ENCODE measurements at places on chromosomes 4 and X.

- DNase-seq: no peak
These were observed 179.4 kb downstream of the QDPR start for GRCh38 chr4:17332478-17332877.

DNA sequence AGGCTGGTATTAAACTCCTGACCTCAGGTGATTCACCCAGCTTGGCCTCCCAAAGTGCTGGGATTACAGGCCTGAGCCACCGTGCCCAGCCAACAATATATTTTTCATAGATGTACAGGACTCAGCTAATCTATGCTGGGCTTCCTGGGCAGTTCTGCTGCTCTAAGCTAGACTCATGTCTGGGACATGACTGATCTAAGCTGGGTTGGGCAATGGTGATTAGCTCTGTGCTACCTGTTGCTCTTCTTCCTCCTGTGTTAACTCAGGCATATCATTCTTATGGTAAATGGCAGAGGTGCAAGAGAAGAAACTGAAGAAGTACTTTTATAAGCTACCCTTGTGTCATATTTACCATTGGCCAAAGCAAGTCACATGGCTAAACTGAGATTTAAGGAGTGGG is 11.4 kb upstream of the SUPT20HL2 start:
- DNase-seq: no peak

DNA sequence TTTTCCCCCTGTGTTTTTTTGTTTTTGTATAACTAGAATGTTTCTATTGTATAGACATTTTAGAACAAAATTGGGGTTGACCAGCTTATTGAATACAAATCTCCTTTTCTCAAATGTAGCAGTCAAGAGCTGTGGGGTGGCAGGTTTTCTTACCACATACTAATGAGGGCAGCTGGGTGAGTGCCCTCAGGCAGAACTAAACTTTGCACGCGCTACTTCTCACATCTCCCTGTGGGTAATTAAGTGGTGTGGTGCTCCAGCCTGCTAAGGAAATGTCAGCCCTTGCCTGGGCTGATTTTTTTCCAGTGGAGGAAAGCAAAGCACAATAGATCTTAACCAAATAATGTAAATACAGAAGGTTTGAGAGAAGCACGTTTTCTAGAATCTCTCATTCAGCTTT is 717.6 kb upstream of the TENM3 start:
- no peak for DNase-seq

DNA sequence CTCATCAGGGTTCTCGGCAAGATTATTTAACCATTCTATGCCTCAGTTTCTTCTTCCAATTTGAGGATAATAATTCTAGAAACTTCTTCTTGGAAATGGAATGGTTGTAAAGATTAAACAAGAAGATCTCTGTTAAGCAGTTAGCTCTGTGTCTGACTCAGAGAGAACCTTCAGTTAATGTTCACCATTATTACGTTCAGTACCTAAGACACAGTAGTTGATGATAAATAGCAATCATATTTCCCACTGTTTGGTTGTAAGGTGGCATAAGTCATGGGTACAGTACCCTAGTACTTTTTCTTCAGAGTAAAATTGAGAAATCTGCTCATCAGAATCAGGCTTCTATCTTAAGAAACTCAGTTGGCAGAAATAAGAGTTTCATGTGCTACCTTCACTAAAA is 366.5 kb upstream of the BOD1L1 start:
- no peak for DNase-seq

DNA sequence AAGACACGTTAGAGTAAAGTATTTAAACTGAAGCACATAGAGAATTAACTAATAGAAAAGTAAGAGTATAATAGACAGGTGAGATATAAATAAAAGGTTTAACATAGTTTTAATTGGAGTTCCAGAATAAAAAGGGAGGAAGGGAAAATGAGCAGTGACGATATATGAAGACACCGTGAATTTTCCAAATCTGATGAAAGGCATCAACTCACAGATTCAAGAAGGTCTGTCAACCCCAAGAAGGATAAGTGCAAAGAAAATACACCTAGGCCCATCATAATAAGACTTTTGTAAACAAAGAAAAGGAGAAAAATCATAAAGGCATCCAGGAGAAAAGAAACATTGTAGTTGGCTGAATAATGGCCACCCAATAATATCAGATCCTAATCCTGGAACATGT is 43.9 kb upstream of the RAP2C start:
- DNase-seq: no peak

DNA sequence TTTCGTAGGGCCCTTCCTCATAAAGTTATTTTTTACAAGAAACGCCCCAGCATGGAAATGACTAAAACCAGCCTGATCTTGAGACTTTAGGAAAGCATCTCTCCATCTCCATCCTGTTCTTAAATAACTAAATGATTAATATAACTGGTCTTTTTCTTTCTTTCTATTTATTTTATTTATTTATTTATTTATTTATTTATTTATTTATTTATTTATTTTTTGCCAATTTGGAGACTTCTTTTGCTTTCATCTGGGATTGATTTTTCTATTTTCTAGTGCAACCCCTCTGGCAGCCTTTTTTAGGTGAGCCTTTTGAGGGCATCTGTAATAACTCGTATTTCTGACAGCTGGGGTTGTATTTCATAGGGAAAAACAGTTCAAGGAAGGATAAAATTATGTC is 1.2 kb upstream of the KLHL34 start:
- DNase-seq: no peak

DNA sequence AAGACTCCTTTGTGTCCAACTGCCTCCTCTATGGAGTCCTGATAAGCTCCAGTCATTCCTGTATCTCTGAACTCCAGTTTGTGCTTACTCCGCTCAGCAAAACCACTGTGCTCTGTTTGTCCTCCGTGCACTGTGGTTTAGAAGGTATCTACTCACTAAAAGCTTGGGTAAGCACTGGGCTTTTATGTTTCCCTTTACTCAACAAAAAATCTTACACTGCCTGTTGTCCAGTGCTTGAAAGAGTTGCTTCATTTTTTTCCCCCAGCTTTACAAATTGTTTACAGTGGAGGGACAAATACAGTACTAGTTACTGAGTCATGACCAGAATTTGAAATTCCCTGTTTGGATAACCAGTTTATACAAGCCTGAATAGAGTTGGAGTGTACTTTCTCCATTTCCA is 545.3 kb upstream of the FAT1 start:
- DNase-seq: no peak

DNA sequence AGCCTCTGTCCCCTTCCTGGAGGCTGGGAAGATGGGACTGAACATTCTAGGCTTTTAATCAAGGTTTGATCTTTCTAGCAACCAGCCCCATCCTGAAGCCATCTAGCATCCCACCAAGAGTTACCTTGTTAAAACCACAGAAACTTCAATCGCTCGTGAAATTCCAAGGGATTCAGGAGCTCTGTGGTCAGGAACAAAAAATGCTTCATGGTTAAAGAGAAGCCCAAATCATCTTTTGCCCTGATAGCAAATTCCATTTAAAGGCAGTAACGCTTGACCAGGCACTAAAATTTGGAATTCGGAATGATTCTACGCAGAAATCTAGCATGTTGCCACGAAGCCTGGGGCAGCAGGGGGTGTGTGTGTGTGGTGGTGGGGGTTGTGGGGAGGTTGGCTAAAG is 47.8 kb downstream of the CASP6 start:
- DNase-seq: no peak

DNA sequence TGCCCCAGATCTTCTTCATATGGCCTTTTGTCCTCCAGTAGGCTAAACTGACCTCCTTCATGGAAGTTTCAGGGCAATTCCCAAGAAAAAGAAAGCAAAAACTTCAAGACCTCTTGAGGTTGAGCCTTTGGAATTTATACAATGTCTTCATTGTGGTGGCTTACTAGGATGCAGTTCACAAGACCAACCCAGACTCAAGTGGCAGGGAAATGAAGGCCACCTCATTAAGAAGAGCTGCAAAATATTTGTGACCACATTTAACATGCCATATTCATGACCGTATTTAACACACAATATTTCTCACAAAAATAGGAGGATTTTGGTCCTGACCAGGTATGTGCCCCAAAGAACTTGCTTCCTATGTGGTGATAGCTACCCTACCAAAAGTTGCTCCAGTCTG is 605.5 kb upstream of the PITX2 start:
- no peak for DNase-seq

GRCh38 chr4:176340871-176341685 is 21.3 kb downstream of the SPCS3 start:
- DNase-seq: peak; percentile 27

- peak; percentile 45 for DNase-seq
These were observed 7.0 kb upstream of the TRPC5OS start for GRCh38 chrX:111868726-111869638.

DNA sequence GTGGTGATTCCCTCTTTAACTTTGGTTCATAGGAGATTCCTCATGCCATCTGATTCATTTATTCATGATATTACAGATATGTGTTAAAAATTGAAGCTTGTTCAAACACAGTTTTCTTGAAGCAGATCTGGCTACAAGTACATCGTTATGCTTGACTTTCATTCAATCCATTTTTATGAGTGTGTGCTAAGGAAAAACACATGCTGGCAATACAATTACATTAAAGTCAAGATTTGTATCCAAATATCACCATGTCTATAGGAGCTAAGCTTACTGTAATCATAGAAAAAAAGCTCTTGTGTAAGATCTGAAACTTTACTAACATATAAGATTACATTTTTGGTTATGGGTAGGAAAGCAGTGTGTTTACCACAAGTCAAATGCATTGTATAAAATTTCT is 151.8 kb upstream of the FAT1 start:
- DNase-seq: no peak

GRCh38 chrX:47530049-47530448 is 31.0 kb upstream of the ARAF start:
- no peak for DNase-seq

DNA sequence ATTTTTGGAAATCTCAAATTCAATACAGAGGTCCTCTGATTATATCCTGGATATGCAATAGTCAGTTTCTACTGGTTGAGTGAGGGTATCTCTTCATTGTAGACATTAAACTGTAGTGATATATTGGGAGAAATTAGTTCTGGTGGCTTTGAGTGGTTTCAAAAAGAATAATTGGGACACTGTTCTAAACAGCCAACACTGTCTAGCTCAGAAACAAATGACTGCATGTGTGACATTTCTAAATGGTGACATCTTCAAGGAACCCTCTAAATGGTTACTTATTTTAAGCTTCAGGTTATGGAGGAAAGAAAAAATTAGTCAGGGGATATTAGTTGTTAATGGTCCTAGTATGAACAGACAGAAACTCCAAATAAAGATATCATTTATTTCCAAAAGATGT is 186.2 kb downstream of the LARP7 start:
- DNase-seq: no peak

- no peak for DNase-seq
These were observed 39.6 kb downstream of the RUFY3 start for GRCh38 chr4:70761276-70761816.

- no peak for DNase-seq
These were observed 40.1 kb downstream of the WFS1 start for GRCh38 chr4:6309777-6310176.

GRCh38 chrX:79270401-79270800 is 96.7 kb downstream of the ITM2A start:
- DNase-seq: no peak

DNA sequence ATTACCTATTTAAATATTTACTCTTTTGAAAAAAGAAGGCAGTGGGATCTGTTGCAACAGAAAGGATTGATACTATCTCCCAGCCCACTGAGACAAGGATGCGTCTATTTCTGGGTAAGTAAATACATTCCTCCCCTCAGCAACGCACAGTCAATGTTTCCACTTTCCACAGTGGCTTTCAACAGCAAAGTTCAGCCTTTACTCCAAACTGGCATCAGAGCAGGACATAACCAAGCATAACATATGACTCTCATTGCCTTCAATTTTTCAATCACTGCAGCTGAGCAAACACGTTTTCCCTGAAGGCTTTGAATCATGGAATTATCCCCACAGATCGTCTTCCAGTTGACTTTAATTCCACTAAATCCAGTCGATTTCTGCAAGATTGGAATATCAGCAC is 160.3 kb upstream of the FRG1 start:
- DNase-seq: no peak

Measured in RPMI8226 (cell line).